ENCODE measurements at places on chromosomes 3 and 15.
A peak's percentile ranks its signal among the peaks of the same experiment; 100 is the strongest.

- no peak for DNase-seq
Measured at GRCh38 chr3:23667536-23668429, 138.0 kb upstream of the UBE2E1 start.

DNA sequence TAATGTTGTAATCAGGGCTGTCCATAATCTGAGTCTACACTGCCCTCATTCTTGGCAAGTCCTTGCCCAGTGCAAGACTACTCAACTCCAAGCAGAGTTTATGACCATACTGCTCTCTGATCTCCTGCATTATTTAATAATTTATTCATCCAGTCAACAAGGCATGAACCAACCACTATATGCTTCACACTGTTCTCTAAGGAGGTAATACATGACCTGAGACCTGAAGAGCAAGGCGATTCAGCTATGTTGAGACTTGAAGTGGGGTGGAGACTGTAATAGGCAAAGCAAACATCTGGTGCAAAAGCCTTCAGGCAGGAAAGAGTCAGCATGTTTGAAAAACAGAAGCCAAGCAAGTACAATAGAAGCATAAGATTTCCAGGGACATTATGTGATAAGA is 1362.8 kb downstream of the ROBO2 start:
- DNase-seq, result no peak

DNA sequence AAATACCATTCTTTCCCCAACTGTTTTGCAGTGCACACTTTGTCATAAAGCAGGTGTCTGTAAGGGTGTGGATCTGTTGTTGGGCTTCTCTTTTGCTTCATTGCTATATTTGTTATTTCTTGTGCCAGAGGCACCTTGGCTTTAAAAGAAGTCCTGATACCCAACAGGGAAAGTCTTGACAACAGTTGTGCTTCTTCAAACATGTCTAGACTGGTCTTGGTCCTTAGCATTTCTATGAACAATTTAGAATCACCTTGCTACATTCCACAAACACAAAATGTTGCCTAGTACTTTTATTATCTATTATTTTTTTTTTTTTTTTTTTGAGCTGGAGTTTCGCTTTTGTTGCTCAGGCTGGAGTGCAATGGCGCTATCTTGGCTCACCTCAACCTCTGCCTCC is 233.7 kb downstream of the SLCO3A1 start:
- DNase-seq, result no peak

GRCh38 chr3:4322635-4323034 is 19.5 kb downstream of the SETMAR start:
- DNase-seq, result no peak

- DNase-seq, result no peak
Measured at GRCh38 chr15:32706704-32707103, 11.1 kb upstream of the GREM1 start.

DNA sequence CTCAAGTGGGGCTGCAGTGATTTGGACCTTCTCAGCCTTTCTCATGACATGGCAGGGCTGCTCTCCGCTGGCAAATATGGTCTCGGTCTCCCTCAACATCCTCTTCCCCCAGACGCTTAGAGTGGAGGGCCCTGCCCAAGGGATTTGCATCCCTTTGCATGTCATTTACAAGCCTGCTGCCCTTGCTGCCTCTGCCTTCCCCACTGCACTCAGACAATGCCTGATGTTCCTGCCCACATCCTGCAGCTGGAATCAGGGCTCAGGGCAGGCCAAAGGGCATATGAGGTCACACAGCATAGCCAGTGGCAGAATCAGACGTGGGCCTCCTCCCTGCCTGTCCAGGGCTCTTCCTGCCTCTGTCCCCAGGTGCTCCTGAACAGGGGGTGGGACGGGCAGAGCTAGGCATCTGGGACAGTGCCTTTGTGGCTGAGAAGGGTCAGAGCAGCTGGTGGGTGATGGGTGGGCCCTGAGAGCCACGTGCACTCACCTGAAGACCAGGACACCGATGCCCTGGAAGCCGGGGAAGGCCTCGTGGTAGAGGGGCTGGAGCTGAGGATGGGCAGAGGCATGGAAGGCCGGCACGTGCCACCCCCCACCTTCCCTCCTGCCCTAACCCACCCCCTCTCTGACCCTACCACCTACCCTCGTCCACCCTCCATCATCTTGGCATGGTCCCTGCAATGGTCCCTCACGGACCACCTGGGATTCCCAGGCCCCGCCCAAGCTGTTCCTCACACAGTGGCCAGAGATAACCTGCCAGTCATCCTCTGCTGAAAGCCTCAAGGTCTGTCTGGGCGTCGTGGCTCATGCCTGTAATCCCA is 27.4 kb upstream of the GOLGA6C start:
- DNase-seq, result no peak

- no peak for DNase-seq
Measured at GRCh38 chr15:89172921-89173320, 48.5 kb downstream of the RLBP1 start.

DNA sequence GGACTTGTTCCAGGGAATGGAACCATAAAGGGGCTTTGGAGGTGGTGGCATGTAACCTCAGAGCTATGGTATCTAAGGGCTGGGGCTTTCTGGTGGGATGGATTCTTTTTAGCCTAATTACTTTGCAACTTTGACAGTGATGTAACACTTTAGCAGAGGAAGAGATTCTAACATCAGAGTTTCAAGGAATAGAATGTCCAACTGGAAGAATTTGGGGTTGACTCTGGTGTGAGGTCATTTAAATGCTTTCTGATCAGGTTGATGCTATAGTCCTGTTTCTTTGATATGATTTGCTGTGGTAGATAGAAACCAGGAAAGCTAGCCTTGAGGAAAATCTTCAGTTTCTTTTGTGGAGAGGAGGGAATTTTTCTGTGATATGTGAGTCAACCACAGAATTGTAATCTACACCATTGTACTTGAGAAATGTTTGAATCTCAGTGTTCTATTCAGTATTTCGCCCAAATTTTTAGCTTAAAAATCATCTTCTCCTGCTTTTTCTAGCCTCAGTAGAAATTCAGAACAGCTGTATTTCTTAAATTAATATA is 40.0 kb downstream of the ATP2C1 start:
- DNase-seq, result no peak

GRCh38 chr3:4503050-4503449 is 9.9 kb downstream of the ITPR1 start:
- no peak for DNase-seq

DNA sequence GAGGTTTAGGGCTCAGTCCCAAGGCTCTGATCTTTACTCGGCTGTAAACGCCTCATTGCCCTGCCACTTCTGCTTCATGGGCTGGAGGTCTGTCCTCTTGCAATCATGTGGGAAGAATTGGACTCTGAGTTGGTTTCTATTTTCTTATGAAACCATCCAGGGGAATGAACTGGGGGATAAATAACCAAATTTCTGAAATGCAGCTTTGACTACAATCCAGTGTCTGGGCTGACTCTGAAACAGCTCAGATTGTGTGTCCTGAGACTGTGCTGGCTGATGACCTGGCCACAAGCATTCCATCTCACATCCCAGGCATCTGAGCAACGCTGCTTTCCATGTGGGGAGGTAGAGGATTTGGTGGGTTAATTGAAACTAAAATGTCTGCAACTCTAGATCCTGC is 71.0 kb upstream of the GALNT15 start:
- DNase-seq, result no peak

- no peak for DNase-seq
Measured at GRCh38 chr3:138206196-138206595, 19.1 kb downstream of the ARMC8 start.

- no peak for DNase-seq
Measured at GRCh38 chr3:102132370-102132769, 283.1 kb downstream of the NFKBIZ start.

- DNase-seq, result no peak
Measured at GRCh38 chr3:27451842-27452241, 32.3 kb downstream of the SLC4A7 start.

DNA sequence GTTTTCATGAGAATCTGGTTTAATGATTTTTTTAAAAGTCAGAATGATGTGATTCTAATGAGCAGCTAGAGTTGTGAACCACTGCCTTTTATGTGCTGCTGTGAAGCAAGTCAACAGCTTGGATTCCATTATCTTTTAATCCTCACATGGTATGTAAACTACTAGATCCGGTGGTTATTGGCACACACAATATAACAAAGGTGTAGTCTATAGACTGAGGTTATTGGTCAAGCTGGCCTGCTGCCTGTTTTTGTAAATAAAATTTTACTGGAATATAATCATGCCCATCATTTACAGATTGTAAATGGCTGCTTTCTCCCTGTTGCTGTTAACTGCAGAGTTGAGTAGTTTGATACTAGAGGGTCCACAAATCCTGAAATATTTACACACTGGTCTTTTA is 103.1 kb downstream of the OTOL1 start:
- DNase-seq, result no peak

- no peak for DNase-seq
Measured at GRCh38 chr15:98612490-98613110, 35.7 kb upstream of the IGF1R start.

GRCh38 chr3:187720337-187720670 is 17.9 kb upstream of the RTP2 start:
- no peak for DNase-seq

GRCh38 chr3:124552224-124552623 is 178.0 kb upstream of the UMPS start:
- DNase-seq, result no peak

DNA sequence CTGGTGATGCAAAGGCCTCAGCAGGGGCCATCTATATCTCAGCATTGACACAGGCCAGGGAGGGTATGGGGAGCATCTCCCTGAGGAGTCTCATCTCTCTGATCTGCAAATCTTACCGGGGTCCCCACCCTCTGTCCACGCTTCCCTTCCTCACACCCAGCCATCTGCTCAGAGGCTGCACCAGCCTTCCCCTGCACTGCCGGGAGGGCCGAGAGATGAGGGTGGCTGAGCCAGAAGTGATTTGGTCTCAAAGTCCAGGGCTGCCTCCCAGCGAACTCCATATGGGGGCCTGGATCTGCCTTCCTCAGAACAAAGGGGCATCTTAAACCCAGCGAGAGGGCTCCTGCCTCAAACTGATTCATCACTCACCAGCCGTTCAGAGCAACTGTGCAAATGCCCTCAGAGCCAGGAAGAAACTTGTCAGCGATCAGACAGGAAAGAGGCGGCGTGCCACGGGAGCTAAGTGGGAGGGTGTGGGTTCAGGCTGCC is 4.6 kb downstream of the IGDCC3 start:
- no peak for DNase-seq

DNA sequence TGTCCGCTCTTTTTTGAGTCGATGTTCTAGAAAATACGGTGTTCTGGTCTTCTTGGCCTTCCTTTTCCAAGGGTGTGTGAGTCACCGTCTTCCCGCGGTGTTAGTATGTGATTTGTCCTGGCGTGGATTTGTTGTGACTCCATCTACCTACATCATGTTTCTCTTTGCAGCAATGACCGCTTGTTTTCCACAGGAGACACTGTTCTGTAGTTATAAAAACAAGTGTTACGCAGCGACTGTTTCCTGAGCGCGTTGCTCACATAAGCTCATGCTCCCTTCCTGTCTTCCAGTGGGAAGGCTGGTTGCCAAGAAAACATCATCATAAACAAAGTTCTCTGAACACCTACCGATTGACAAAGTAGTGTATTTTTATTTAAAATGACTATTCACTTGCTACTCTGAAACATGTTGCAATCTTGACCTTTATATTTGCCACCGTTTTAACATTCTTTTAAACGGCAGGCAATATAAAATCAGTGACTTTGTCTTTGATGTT is 19.0 kb downstream of the USP13 start:
- no peak for DNase-seq

DNA sequence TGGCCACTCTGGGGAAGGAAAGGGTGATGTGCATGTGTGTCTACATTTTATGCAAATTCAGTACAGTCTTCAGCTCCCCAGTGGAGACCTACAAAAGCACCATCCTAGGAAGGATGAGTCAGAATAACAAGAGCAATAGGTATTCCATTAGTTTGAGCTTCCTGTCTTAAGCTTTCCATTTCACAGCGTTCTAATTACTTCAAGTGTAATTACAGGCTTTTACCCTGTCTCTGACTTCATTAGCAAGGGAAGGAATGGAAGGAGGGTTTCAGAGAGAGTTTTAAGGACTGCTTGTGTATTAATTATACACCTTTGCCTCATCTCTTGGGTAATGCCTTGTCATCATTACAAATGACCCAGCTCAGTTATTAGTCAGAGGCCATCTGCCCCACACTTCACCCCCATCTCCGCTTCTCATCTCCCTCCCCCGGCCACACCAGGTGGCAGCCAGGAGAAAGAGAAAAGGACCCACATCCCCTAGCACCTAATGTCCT is 202.8 kb upstream of the MRPL3 start:
- no peak for DNase-seq

DNA sequence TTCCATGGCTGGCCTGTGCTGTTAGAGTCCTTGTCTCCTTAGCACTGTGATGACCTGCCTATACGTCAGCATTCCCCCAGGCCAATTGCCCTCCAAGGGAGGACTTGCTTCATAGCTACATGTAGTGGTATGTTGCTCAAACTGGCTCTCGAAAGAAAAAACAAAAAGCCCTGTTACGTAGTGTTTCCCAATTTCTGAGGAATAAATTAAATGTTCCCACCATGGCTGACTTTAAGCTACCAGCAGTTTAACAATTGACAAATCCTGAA is 54.6 kb downstream of the WNT7A start:
- DNase-seq, result no peak

DNA sequence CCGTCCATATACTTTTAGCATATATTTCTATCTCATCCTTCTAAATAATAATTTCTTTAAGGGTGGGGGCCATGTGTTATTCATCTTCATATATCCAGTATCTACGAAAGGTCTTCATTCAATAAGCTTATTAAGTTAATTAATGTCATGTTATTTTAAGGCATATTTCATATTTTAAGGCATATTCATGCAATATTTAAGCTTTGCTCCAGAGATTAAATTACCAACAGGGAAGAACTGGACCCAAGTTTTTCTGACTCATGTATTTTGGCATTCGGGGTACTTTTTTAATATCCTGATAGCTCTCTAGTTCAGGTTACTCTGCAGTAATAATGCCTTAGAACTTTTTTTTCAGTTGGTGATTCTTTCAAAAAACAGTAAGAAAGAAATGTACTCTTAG is 27.4 kb downstream of the PHC3 start:
- DNase-seq, result no peak

- peak; percentile 55 for DNase-seq
Measured at GRCh38 chr3:109702252-109702651, 364.9 kb upstream of the DPPA4 start.

- DNase-seq, result no peak
Measured at GRCh38 chr15:89822026-89822425, 7.4 kb upstream of the ANPEP start.

GRCh38 chr3:111236836-111237713 is 165.5 kb downstream of the NECTIN3 start:
- no peak for DNase-seq

DNA sequence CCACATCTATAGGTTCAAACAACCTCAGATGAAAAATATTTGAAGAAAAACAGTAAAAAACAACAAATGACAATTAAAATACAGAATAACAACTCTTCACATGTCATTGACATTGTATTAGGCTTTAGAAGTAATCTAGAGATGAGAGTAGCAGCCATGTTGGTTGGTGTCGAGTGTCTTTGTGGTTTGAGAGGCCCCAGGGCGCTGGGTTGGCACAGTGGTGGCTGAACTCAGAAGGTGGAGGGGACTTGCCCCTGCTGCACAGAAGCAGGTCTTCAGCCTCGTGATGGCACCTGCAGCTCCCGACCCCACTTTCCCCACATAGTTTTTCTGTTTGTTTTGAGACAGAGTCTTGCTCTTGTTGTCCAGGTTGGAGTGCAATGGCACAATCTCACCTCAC is 187.2 kb downstream of the OSBPL10 start:
- no peak for DNase-seq

GRCh38 chr15:99594916-99595315 is 29.1 kb downstream of the MEF2A start:
- no peak for DNase-seq

Data from activated CD4-positive, alpha-beta T cell treated with anti-CD3 and anti-CD28 coated beads for 36 hours (primary cell).